Stimulated activated memory B cell treated with anti-CD40 and anti-IgM and Interleukin-4, amounts not matched to agents 10 μg/mL and 1 μg/mL and 100 μg/mL, for 72 hours (primary cell): ENCODE measurements at places on chromosomes 4 and X.
A peak's percentile ranks its signal among the peaks of the same experiment; 100 is the strongest.

DNA sequence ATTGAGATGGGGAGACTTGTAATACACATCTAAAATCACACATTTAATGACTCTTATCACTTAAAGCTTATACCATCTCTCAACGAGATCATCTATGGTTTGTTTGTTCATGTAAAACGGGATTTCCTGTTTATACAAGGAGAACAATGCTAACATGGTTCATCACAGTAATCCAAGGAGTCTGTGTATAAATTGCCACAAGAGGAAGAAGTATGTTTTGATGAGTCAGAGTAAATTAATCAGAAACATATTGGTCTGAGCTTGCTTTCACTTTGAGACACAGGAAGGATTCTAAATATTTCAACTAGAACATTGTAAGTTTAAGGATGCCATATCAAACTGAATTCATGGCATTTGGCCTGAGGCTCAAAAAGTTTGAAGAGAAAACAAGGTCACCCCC is 594.1 kb downstream of the GLUD2 start:
- no peak for ATAC-seq

- peak; percentile 61 for ATAC-seq
These were observed 11.8 kb upstream of the DCUN1D4 start for GRCh38 chr4:51831133-51831532.

GRCh38 chr4:123430031-123430430 is 33.4 kb downstream of the SPRY1 start:
- ATAC-seq, result no peak

GRCh38 chr4:70637239-70637913 is 8.8 kb downstream of the ENAM start:
- ATAC-seq, result no peak

- ATAC-seq, result no peak
These were observed 14.7 kb downstream of the SLIT2 start for GRCh38 chr4:20266215-20267082.

DNA sequence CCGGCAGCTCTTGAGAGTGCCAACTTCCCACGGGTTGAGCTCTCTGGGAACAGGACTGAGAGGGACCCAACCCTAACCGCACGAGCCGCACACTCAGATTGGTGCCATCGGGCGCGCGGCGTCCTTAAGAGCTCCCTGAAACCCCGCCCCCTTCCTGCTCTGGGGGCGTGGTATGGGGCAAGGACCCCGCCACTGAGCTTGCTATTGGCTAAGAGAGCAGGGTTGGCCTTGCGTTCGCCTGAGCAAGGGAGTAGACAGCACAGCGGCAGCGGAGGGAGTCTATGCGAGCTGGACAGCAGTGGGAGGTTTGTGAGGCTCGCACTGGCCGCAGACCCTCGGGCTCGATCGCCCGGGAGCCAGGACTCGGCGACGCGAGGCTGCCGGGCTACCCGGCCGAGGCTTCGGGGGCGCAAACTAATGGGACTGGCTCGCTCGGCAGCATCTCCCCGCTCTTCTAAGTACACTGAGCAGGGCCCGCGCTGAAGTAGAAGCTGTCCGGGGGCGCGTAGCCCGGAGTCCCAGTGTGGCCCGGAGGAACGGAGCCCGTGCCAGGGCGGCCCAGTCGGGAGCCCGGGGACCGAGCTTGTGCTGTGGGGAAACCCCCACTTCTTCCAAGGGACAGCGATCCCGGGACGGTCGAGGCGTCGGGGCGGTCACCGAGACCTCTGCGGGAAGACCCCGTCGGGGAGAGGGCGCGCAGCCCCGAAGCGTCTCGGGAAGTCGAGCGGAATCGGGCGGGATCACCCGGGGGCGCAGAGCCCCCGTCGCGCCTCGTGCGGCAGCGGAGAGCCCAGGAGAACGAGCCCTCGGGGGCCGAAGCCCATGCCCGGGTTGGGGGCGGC is at the start of gene EFNB1:
EFNB1 (plus strand) TSS at position 282 of the 842 bp plus-strand sequence. CDS start 756 bp downstream, outside the sequence.
- ATAC-seq, result peak; percentile 93
